Uterus (tissue), 4 donors: ENCODE measurements at places on chromosomes 3 and 15. TPM values are rescaled to one million over a fixed set of nuclear protein-coding genes. Genes with fewer than 3 reads are reported as not detected.

GRCh38 chr3:33699275-33699674 is 18.8 kb downstream of the CLASP2 start:
- no peak for DNase-seq
- H3K27me3 ChIP-seq: no peaks in the 10 kb centered on the region
- no peak overlapping the region for H3K4me3 ChIP-seq
- no peak overlapping the region for H3K27ac ChIP-seq

GRCh38 chr15:31279221-31280045 is 47.2 kb upstream of the KLF13 start:
- no peaks in the 10 kb centered on the region for H3K36me3 ChIP-seq
- no peak overlapping the region for H3K4me3 ChIP-seq
- no peak for DNase-seq
- H3K4me1 ChIP-seq: no peaks in the 10 kb centered on the region

DNA sequence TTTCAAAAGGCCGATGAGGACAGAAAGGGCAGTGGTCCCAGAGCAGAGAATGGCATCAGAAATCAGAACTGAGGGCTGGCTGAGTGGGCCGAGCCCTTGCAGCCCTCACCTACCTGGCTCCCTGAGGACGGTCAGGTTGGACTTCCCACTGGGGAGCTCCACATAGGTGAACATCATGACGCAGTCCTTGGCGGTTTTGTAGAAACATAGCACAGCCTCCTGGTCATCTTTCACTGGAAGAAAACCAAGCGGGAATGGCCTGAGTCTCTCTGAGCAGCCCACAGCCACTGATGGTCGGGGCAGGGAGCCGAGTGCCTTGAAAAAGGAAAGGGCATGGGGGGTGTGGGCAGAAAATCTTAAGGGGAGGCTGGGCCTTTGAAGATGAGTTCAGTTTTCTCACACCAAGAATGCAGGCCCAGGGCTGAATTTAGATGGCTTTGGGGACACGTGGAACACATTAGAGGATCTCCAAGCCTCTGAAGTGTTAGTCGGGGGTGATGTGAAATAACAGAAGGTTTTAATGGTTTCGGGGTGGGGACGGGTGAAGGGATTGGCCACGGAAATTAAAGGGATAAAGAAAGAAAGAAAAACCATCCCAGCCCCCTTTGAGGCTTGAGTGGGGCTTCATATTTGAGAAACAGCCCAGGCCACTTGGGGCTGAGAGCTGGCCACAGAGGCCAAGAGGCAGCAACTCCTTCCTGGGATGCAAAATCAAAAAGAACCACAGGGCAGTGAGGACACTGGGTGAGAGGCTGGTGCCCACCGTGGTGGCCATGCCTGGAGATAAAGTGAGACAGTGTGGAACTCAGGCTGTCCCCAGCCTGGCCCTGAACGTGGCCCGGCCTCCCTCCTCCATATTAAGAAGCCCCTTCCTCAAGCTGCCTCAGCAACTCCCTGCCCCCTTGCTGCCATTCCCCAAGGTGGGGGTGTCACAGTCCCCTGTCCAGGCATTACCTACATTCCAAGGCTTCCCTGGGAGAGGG is 36.2 kb downstream of the UMPS start:
- no peak overlapping the region for H3K27ac ChIP-seq
- H3K4me3 ChIP-seq: no peak overlapping the region
- H3K27me3 ChIP-seq: no peaks in the 10 kb centered on the region
- no peaks in the 10 kb centered on the region for H3K36me3 ChIP-seq
- no peak for DNase-seq

- H3K4me3 ChIP-seq: no peak overlapping the region
- no peak overlapping the region for H3K27ac ChIP-seq
- no peaks in the 10 kb centered on the region for H3K36me3 ChIP-seq
These were observed 29.8 kb downstream of the ADAMTS9 start for GRCh38 chr3:64658001-64658400.

DNA sequence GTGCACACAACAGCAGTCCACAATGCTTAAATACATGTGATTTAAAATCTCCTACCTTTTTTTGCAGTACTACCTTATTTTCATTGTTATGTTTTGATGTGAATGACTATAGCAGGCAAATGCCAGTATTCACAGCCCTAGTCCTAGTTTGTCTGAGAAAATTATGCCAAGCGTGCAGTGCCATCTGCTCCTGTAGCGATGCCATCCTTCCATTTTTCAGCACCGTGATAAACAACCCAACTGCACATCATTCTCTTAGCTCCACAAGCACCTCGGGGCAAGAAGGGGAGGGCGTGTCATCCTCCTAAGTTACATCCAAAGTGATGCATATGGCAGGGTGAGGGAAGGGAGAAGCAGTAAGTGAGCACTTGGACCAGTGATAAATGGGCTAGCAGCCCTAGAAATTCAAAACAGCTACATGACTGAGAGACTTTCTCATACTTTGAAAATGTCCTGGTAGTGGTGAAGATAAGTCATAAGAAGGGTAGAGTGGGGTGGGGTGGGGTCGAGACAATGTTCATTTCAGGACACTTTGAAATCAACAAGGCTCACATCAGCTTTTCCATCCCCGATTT is 198.8 kb downstream of the LSAMP start:
- H3K36me3 ChIP-seq: no peaks in the 10 kb centered on the region
- H3K27ac ChIP-seq: no peak overlapping the region
- no peak overlapping the region for H3K4me3 ChIP-seq
- H3K4me1 ChIP-seq: no peaks in the 10 kb centered on the region

DNA sequence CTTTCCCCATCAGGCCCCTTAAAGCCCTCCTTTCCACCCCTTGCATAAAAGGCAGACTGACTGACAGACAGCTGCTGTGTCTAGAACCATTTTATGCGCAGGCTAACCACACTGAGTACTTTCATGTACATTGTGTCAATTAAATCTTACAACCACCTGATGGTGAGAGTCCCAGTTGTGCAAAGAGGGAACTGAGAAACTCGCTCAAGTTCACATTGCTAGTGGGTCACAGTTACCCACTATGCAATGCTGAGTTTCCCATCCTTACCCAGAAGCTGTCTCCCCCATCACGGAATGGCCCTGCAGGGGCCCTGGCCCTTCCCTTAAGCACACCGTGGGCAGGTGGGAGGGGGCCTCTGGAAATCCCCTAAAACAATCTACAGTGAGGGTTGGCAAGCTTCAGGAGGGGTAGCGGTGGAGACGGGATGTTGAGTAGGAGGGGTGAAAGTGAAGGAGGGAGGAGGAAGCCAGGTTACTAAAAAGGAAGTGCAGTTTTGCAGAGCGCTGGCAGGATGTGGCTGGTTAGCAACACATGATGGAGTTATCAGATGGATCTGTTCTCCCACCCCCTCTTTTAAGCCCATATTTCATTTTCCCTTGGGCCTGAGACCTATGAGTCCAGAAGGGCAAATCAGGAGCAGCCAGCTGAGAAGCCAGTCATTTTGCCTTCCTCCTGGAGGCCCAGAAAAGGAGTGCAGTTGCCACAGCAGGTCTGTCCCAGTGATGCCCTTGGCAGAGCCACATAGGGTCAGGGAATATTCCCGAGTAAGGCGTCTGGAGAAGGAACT is 30.0 kb downstream of the STARD5 start:
- no peaks in the 10 kb centered on the region for H3K4me1 ChIP-seq
- H3K4me3 ChIP-seq: no peak overlapping the region
- no peaks in the 10 kb centered on the region for H3K36me3 ChIP-seq

GRCh38 chr3:116618930-116619329 is 90.6 kb upstream of the TUSC7 start:
- DNase-seq: no peak
- H3K4me1 ChIP-seq: no peaks in the 10 kb centered on the region
- H3K27me3 ChIP-seq: no peaks in the 10 kb centered on the region

- no peak for DNase-seq
- no peaks in the 10 kb centered on the region for H3K4me1 ChIP-seq
- no peaks in the 10 kb centered on the region for H3K36me3 ChIP-seq
- H3K27ac ChIP-seq: no peak overlapping the region
These were observed 21.3 kb upstream of the NUDT16 start for GRCh38 chr3:131360191-131360755.

Gene KCNMB2
- 12.7 TPM for total RNA-seq

Gene ACAN
- total RNA-seq: 0.85 TPM
